NCI-H1105 (cell line): ENCODE measurements at places on chromosomes 13 and 19.

- no peak for DNase-seq
Observed at GRCh38 chr19:51421229-51422052, 4.0 kb upstream of the SIGLEC10 start.

DNA sequence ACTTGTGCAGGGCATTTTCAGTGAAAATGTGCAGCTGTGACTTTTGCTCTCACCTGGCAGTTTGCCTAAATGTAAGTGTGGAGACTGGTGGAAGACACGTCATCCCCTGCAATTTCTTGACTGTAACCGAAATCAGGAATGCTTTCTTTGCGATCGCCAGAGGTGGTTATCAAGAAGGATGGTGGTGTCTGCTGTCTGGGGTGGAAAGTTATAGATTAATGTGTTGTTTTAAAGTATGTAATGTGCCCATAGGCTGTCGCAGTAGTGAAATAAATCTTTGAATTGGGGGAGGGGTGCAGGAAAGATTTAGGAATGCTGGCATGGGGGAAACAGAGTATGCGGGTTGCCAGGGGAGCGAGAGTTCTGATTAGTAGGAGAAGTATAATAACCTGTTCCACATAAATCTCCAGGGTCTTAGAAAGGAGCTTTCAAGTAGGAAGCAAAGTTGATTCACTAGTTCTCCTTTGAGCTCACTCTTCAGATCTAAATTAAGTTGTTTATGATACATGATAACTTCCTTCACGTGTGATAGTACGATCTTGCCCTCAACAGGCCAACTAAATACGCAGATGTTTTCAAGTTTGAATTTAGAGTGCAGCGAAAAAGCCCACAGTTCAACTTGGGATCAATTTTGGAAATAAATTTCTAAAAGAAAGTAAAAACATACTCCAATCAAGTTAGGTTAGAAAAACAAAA, 1520.0 kb upstream of the SLC10A2 start:
- DNase-seq: no peak

DNA sequence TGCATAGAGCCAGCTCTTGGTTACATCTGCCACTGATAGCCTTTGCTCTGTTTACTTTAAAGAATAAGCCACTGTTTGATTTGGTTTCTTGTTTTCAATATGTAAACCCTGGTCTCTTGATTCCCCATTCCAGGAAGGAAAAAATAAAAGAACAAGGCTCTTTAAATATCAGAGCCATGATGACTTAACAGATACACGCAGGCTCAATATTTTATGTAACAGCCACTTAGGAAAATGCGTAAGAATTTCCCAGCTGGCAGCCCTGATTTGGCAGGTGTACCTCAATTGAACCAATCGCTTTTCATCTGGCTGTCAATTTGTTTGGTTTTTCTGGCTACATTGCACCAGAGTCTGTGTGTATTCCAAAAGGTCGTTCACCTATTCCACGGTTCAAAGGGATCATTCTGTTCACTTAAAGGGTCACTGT, 65.6 kb downstream of the IRS2 start:
- peak; percentile 85 for DNase-seq

- DNase-seq: no peak
Observed at GRCh38 chr13:25821776-25822175, 230.0 kb downstream of the SHISA2 start.

GRCh38 chr19:40621283-40621682, 20.1 kb downstream of the LTBP4 start:
- DNase-seq: no peak

DNA sequence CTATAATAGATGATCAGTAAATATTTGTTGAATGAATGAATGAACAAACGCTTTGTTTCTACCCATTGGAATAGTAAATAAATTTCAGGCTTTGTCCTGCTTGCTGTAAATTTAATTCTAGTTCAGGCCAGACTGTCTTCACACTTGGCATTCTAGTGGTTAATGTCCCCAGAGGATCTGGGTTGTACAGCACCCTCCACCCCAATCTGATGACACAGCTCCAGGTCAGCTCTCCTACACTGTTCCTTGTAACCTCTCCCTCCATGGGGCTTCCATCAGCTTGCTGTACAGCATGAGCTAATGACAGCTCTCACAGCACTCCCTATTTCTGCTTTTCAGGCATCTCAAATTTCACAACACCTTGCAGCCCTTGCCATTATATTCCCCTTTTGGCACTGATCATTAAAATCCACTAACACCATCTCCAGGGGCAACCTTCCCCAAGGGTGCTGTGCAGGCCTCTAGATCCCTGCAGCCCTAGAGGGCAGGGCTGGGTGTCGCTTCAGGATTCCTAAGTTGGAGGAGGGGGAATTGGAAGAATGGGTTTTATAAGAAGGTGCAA, 12.7 kb upstream of the KL start:
- DNase-seq: peak; percentile 48

DNA sequence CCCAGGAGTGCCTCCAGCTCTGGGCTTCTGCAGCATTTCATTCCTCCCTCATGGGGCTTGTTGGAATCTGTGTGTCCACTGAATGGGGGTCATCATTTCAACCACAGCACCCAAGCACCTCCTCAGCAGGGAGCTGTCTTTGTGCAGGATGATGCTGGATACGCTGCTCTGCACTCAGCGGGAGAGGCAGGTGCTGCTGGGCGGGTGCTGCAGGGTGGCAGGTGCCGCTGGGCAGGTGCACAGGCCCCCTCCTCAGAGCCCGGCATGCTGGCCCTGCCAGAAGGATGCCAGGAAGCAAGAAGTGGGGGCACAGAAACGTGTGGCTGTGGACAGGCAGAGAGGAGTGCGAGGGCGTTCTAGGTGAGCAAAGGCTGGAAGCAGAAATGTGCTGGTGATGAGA, 121.8 kb upstream of the VSTM2B start:
- DNase-seq: peak; percentile 92

GRCh38 chr13:100542826-100543156, 45.8 kb downstream of the GGACT start:
- DNase-seq: no peak

- DNase-seq: peak; percentile 97
Observed at GRCh38 chr19:18590273-18591272, 2.0 kb downstream of the REX1BD start.
